ENCODE measurements at places on chromosomes 5 and 9. TPM values are rescaled to one million over a fixed set of nuclear protein-coding genes. Genes with fewer than 3 reads are reported as not detected.

- no peaks in the 10 kb centered on the region for H3K36me3 ChIP-seq
- H3K27me3 ChIP-seq = no peaks in the 10 kb centered on the region
- H3K27ac ChIP-seq = no peak overlapping the region
- H3K4me1 ChIP-seq = no peaks in the 10 kb centered on the region
Observed at GRCh38 chr5:43993634-43994351, 390.8 kb downstream of the NNT start.

- no peak overlapping the region for H3K4me3 ChIP-seq
- H3K27ac ChIP-seq = no peak overlapping the region
- H3K36me3 ChIP-seq = no peaks in the 10 kb centered on the region
- H3K27me3 ChIP-seq = no peaks in the 10 kb centered on the region
Observed at GRCh38 chr5:73061593-73061992, 58.8 kb upstream of the TMEM171 start.

- no peak overlapping the region for H3K27ac ChIP-seq
- H3K36me3 ChIP-seq = no peaks in the 10 kb centered on the region
- H3K27me3 ChIP-seq = no peaks in the 10 kb centered on the region
Observed at GRCh38 chr5:4868140-4868735, 271.9 kb upstream of the ADAMTS16 start.

DNA sequence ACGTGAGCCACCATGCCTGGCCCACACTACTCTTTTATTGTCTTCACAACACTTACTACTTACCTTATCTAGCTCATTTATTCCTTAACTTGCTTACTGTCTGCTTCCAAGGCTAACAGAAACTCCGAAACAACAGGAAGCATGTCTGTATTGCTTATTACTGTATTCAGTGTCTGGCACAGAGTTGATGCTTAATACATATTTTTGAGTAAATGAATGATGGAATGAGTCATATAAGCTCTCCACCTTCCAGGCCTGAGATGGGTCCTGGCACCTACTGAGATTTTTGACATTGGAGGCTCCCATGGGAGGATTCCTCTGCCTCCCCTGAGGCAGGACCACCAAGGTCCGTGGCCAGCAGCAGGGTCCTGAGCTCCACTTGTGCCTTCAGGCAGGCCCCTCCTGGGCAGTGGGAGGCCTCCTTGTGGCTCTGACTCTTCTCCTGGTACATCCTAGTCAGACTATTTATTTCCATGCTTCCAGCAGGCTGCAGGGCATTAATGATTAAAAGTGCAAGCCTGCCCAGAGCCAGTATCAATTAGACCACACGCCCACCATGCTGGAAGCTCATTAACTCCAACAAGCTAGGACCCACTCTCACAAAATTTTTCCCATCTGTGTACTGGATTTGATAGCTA lies 76.5 kb upstream of the CTNNA1 start:
- H3K4me3 ChIP-seq = no peak overlapping the region
- H3K4me1 ChIP-seq = no peaks in the 10 kb centered on the region
- H3K36me3 ChIP-seq = no peaks in the 10 kb centered on the region
- peaks cover 11% of the 10 kb centered on the region for H3K27me3 ChIP-seq

DNA sequence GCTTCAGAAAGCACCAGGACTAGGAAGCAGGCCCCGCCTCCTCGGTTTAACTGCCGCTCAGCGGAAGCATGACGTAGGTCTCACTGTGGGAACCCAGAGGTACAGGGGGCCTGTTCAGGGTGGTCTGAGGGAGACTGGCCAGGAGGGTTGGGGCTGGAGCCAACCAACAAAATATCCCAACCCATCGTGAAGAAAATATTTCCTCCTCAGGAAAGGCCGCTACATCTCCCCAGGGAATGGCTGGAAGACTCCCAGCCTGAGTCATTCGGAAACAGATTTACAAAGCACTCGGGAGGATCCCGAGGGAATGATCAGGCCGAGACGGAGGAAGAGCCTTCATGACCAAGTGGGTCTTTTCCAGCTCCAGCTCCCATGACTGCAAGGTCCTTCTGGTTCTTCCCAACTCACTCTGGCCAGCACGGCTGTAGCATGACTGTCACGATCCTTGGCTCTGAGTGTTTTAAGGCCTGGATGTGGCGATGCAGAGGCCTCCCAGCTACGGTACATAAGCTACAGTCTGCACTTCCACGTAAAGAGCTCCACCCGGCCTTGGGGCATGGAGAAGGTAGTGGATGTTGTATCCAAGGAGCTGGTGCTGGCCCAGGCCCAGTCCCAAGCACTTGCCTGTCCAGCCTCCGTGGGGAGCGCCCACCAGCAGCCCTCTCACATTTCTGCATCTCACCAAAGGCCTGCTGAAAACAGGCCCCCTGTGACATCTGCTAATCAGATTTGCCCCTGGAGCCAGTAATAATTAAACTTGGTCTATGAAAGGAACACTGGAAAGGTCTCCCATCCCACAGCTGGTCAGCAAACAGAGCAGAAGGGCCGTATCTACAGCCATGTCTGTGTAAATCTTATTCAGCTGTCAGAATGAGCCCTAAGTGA lies 100.6 kb downstream of the LHFPL2 start:
- H3K27me3 ChIP-seq = no peaks in the 10 kb centered on the region
- no peaks in the 10 kb centered on the region for H3K36me3 ChIP-seq
- H3K4me1 ChIP-seq = no peaks in the 10 kb centered on the region
- H3K4me3 ChIP-seq = no peak overlapping the region
- no peak overlapping the region for H3K27ac ChIP-seq

Gene SLC4A9
- total RNA-seq = not detected

Data from CD8-positive, alpha-beta memory T cell (primary cell).